Naive thymus-derived CD8-positive, alpha-beta T cell (primary cell): ENCODE measurements at places on chromosomes 16 and 17. TPM values are rescaled to one million over a fixed set of nuclear protein-coding genes. Genes with fewer than 3 reads are reported as not detected.

The OR1F1 gene
- not detected for total RNA-seq

The ABCA10 gene
- 5.5 TPM for total RNA-seq

The KLHL36 gene
- 151 TPM for total RNA-seq

DNA sequence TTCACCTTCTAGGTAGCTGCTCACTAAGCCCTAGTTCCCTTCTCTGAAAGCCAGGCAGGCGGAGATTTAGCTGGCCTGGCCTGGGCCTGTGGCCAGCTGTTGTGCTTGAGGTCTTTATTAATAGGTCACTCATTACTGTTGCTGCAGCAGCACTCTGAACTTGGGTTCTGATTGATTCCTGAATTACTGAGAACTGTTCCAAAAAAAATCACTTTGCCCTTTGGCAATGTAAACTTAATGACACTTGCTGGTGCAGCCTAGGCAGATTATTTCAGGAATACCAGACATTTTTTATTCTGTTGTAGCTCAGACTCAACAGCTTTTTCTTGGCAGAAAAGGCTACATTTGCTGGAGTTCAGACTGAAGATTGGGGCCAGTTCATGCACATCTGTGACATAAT, 2.7 kb downstream of the TOM1L1 start:
- no peak for DNase-seq

- DNase-seq = no peak
These were observed 45.4 kb downstream of the LAT start for GRCh38 chr16:29030086-29030840.
